ENCODE measurements at places on chromosomes 3 and 15.

DNA sequence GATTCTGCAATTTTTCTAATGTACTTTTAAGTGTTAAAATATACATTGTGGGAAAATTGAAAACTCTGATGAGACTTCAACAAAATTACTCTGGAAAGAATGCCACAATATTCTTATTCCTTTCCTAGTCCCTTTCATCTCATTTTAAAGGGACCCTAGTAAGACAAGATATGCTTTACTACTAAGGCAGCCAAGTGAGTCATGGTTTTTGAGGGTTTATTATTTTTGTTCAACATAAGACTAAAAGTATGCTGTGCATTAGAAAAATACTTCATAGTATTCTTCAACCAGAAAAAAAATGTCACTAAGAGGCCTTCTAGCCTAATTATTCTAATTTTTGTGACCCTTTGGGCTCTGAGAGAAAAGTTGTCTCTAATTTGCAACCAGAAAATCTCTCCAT is 7.4 kb downstream of the IL12A start:
- no peak for DNase-seq

GRCh38 chr3:107831590-107831989 is 259.2 kb downstream of the CD47 start:
- DNase-seq = no peak

- no peak for DNase-seq
Observed at GRCh38 chr3:69462022-69462825, 76.3 kb upstream of the FRMD4B start.

DNA sequence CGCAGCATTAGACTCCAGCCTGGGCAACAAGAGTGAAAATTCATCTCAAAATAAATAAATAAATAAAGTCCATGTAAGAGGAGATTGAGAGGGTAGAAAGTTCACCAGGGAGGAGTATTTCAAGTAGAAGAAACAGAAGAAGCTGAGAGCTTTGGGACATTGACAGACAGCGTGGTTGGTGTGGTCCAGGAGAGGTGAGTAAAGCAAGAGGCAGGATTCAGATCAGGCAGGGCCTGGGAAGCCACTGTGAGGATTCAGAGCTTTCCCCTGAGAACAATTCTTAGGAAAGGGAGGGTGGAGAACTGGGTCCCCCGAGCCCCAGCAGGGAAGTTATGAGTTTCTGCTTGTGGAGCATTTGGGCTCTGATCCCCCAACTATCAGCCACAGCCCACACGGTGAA is 54.2 kb upstream of the AMOTL2 start:
- no peak for DNase-seq

DNA sequence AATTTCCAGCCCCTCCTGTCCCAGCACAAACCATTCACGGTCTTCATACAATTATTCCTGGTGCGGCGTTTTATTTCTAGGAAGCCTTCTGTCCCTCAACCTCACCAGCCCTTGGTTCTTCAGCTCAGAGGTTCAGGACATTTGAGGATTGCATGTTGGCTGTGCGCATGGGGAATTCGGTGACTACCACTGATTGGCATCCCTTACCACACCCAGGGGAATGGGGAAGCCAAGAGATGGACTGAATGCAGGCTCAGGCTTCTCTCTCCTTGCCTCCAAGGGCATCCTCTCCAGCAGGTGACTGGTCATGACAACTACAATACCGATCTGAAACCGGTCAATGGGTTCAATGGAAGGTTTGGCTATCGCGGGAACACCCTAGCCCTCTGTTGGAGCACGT is 153.8 kb downstream of the MTHFS start:
- no peak for DNase-seq

DNA sequence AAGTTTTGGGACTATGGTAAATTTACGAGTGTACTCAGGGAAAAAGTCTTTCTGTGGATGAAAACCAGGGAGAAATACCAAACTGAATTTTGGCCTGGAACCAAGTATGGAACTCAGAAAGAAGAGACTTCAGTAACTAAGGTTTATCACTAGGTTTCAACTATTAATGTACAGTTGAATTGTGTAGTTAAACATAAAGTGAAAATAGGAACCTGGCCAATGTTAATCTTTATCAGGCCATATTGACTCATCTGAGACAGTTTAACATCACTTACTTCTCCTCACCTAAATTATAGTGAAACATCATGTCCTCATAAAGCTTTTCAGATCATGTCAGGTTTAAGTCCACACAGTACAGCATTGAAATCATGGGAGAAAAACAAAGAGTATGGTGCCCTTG is 197.7 kb downstream of the LSAMP start:
- DNase-seq = no peak

DNA sequence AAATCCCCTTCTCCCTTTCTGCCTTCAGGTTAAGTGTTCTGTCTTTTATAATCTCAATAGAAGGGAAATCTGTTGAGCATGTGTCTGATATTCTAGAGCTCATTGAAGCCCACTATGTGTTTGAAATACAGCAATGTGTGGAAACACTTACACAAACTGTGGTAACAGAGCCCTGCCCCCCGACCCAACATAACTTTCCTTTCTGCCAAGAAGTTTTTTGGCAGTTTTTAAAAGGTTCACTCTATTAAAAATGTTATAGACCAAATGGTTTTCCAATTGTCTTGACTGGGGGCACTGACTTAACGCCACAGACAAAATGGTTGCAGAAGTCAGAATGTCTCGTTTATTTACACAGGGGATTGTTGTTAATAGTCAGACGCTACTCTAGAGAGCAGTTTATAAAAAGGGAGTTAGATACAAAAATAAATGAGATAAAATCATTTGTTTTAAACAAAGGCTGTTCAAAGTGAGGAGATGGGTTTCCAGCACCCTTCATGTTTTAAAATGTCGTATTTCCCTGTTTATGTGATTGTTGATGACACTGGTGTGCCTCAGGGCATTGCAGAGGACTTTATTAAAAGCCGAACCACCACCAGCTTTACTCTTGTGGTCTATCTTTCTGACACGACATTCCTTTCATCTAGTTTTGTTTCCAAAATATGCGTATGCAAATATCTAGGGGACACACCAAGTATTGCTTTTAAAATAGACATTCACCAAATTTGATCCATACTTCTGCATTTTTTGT is 26.7 kb upstream of the GREM1 start:
- no peak for DNase-seq

Data from stimulated activated CD4-positive, alpha-beta T cell treated with anti-CD3 and anti-CD28 coated beads, Interleukin-12 subunit alpha, Interleukin-12 subunit beta, amount 100 ng/mL, for 48 hours (primary cell).